ENCODE measurements at places on chromosomes 4 and X. TPM values are rescaled to one million over a fixed set of nuclear protein-coding genes. Genes with fewer than 3 reads are reported as not detected.

The NHSL2 gene
- total RNA-seq, result 2.0 TPM

The AFM gene
- total RNA-seq, result not detected

The MAGEA8 gene
- not detected for total RNA-seq

The SLIT2 gene
- total RNA-seq, result 9.3 TPM

The HELT gene
- total RNA-seq, result not detected

Measured in pericardium fibroblast (primary cell).